ENCODE measurements at places on chromosomes 4 and X.

DNA sequence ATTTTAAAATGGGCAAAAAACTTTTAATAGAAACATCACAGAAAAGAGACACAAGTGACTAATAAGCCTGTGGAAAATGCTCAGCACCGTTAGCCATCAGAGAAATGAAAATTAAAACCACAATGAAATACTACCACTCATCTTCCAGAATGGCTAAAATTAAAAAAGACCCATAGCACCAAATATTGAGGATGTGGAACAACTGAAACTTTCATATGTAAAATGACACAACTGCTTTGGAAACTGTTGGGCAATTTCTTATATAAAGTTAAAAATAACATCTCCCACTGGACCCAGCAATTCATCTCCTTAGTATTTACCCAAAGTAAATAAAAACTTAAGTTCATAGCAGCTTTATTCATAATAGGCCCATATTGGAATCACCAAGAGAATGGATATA is 94.2 kb downstream of the TENM3 start:
- DNase-seq: no peak

DNA sequence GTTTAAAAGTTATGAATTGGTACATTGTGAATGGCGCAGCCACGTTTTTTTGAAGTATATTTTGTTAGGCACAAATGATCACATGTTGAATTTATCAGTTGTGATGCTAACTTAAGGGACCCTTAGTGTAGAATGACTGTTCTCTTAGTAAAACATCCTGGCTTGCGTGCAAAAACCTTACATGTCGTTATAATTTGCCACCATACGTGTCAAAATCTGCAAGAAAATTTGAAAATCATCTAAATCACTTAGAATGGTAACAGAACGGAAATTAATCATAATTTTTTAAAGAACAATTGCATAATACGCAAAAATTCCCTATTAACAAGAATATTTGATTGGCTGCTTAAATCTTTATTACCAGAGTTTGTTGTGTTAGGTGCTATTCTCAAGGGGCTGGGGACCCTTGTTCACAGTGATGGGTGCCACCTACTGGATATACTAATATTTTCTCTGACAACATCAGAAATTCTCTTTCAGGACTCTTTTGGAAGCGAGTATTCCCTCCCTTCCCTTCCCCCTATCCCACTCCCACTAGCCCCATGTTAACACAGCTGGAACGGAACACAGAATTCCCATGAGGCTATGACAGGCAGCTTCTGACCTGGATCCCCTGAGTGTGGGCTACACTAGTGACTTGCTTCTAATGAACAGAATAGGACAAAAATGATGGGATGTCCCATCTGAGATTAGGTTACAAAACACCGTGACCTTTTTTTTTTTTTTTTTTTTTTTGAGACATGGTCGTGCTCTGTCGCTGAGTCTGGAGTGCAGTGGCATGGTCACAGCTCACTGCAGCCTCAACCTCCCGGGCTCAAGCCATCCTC is 71.8 kb downstream of the SUPT20HL2 start:
- no peak for DNase-seq

GRCh38 chrX:151100799-151101198 is 75.6 kb upstream of the GPR50 start:
- no peak for DNase-seq

DNA sequence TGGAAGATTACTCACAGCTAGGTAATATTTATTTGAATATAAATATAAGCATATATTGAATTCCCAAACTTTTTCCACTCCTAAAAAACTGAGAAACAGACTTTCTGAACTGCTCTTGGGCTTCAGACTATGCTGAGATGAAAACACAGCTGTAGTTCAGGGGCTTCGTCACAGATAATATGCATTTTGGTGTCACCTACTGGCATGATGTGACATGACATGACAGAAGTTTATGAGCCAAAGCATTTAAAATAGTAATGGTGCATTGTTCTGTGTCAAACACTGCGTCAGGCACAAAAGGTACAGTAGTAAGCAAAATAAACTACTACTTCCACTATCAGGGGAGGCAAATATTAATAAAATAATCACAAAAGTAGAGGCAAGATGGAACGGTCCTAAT is 171.3 kb downstream of the BTC start:
- no peak for DNase-seq

DNA sequence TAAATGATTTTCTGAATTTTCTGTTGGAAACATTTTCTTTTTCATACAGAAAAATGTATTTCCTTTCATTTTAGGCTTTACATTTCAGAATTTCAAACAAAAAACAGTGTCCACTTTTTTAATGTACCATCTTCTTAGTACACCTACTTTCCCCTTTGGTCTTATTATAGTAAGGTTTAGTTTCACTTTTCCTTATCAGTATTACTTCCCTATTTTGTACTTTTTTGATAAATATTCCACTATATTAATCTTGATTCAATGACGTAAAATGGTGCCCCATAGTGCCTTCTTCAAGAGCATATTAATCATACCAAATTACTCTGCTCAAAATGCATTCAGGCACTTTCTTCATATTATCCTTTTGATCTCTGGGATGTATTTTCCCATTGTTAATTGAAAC is 52.5 kb downstream of the BANK1 start:
- DNase-seq: no peak

GRCh38 chr4:130545171-130545570 is 1449.2 kb downstream of the C4orf33 start:
- DNase-seq: no peak

DNA sequence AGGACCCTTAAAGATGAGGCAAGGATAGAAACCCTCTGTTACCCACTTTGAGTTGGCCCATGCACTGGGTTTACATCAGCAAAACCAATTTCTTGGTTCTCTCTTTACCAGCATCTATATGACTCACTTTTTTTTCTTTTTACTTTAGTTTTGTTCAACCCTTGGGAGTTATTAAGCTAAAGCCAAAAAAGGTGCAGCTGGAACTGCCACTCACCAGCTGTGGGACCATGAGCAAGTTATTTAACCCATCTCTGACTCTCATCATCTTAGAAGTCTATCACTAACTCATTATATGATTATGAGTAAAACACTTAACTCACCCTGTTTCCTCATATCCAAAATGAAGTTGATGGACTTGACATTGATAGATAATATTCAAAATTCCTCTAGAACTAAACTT is 53.4 kb downstream of the GABRB1 start:
- no peak for DNase-seq

DNA sequence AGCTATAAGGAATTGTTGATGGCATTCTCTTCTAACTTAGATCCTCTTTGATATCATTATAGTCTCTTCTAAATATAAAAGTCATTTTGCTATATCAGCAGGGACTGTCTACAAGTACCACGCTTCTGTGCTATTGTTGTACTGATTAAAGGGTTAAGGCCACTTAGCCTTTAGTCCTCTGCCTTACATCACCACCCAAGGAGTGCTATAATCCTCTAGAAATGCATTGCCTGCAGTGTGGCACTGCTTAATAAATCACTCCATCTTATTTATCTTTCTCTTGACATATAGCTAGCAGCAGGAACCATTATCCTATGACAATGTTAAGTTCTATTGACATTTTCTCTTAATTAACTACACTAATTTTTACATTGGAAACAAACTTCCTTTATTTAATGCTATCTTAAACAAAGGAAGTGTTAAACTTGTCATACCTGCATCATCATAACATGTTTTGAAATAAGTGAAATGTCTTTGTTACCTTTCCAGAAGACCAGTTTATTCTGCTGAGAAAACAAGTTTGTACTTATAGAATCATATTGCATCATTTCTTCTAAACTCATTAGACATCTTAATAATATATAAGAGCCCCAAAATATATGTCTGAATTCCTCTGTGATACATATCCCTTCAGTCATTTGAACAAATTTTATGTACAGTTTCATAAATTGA is 360.9 kb upstream of the ATOH1 start:
- DNase-seq: no peak

DNA sequence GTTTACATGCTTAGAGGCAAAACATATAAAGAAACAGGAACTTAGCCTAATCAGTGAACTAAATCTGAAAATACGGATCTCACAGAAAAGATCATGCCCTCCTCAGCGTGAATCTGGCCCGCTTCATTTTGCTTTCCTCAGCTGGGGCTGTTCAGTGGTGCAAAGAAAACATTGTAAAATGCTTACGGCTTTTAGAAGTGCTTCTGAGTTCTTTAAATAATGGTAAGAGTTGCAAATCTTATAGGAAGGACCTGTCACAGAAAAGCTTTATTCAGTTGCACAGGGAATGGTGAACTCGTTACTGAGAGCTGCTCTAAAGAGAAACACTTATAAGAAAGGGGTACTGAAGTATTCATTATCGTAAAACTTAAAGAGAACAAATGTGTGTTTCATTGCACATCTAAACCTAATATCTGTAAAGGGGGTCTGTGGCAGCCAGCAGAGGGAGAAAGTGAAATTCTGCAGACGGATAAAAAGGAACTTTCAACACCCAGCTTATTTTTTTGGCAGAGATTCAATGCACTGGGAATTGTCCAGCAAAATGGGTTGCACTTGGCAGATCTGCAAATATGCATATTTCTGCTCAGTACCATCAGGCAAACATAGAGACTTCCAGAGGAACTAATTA is 139.2 kb upstream of the ANK2 start:
- DNase-seq: no peak

DNA sequence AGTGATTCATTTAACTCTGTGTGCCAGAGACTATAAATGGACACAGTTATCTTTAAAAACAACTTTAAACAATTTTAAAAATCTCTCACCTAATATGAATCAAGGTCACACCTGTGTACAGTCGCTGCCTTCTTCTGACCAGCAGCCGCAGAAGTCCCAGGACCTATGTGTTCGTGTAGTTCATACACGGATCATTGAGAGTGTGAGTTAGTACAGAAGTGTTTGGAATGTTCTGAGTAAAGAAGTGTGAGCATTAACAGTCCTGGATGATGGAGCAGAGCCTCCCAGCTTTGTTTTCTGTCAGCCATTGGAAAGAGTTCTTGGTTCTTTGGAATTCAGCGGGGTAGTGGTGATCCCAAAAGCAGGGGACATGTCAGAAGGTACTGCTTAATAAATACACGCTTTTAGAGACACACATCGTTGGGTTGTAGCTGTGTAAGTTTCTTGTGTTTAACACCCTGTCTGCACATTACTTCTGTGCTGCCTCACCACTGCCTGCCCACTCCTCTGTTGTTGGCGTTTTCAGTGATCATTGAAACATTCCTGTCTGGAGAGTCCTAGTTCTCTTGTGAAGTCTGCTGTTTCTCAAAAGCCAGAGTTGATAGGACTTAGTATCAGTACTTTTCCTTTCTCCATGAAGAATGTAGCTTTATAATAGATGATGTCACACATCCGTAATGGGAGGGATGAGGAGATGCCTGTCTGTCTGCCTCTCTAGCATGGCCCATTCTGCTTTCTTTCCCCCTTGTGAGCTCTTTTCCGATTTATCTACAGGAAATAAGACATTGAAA is 90.6 kb downstream of the PTTG2 start:
- DNase-seq: no peak

DNA sequence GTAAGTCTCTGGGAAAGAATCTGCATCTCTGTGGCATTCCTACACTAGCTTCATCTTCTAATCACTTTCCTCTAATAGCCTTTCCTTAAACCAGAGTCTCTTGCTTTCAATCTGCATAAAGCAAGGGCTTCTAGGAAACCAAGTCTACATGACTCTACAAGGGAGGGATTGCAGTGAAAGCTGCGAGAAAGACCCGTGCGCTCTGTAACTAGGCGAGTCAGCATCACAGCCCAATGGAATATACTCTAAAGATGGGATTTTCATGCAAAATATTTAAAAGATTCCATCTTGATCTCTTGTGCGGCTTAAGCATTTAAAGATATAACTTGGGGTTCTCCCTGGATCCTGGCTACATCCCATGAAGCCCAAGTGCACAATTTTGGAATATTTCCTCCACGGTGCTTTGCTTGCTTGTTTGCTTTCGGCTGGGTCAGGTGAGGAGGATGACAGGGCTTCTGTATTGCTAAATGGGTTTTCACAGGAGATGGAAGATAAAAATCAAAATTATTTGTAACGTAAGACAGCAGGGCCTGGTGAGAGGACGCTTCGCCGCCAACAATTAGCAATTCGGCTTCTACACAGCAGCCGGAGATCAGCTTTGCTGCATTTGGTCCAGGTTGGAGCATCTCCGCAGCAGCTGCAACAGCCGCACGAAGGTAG is 687 bp upstream of the GRIA2 start:
- DNase-seq: no peak

- no peak for DNase-seq
Measured at GRCh38 chrX:74272230-74272629, 31.8 kb upstream of the ZCCHC13 start.

GRCh38 chr4:110816367-110816766 is 193.5 kb upstream of the PITX2 start:
- no peak for DNase-seq

GRCh38 chrX:153423652-153424051 is 12.4 kb downstream of the ZFP92 start:
- no peak for DNase-seq

DNA sequence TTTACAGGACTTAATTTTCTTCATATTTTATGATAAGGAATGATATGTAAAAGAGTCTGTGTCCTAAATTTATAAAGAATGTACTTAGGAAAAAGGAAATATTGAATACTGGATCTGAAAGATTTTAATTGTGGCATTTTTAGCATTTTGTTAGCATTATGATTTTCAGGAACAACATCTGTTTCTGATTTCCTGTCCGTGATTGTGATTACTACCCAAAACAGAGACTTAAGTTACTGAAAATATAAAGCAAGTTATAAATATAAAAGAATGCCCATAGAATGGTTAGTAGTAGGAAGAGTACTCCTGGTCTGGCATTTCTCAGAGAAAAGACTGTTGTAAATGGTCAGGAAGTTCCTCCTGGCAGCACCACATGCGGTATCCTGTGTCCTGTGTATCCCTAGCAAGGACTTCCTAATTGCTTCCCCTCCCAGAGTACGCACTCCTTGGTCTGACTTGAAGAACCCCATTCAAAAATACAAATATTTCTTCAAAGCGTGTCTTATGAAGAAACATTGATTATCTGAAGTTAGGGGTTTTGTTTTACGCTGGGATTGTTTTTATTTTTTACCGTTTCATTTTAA is 88.9 kb downstream of the RS1 start:
- DNase-seq: no peak

- DNase-seq: no peak
Measured at GRCh38 chr4:176588436-176588835, 204.3 kb downstream of the VEGFC start.

DNA sequence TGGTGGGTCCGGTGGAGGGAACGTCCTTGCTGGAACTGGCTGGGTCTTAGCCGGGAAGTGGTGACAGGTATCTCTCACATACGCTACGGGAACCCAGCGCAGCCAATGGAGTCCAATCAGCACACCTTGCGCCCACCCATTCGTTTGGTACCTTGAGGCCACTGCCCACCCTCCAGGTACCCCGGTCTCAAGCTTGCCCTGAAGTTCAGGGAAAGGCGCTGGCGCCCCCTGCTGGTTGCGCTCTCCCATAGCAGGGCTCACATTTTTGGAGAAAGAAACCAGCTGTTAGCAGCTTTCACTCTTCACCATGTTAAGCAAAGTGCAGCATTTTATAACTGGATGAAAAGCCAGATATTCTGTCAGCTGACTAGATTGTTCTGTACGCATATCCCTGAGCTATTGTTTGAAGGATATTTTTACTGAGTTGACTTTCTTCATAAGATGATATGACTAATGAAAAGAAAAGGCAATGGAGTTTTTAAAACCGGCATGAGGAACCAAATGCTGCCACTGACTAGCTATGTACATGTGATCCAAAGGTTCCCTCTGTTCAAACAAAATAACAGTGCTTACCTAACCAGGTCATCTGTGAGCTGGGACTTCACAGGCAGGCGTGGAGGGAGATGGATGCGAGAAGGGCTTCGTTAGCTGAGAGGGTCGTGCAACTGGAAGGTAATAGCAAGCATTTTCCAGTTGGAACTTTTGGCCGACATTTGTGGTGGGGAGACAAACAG is 43.7 kb downstream of the OTOP1 start:
- DNase-seq: no peak

GRCh38 chr4:131002132-131002531 is 1906.2 kb downstream of the C4orf33 start:
- DNase-seq: no peak

Measured in forelimb muscle (tissue), 1 donor.